ENCODE measurements at places on chromosomes 2 and 18.

GRCh38 chr2:71962911-71963694, 184.6 kb downstream of the CYP26B1 start:
- no peak for DNase-seq

DNA sequence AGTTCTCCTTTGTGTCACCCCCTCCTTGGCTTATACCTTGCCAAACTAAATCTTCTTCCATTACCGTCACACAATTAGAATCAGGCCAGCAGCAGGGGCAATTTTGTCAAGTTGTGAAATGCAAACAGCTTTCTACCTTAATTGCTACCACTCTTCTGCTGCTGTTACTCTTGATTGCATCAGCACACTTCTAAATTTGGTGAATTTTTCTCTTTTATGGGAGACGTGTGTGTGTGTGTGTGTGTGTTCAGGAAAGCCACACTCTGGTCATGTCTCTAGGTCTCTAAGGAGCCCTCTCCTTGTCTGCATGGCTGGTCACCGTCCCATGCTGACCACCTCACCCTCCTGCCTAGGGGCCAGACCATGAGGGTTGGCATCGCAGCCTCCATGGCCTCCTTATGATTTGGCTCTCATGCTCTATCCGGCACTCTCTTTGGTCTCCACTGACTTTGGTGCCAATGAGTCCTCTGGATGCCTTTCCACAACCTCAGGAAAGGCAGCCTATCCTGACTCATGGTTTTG, 87.7 kb downstream of the GATA6 start:
- DNase-seq = no peak

- no peak for DNase-seq
Observed at GRCh38 chr18:48904091-48904490, 46.7 kb downstream of the SMAD7 start.

DNA sequence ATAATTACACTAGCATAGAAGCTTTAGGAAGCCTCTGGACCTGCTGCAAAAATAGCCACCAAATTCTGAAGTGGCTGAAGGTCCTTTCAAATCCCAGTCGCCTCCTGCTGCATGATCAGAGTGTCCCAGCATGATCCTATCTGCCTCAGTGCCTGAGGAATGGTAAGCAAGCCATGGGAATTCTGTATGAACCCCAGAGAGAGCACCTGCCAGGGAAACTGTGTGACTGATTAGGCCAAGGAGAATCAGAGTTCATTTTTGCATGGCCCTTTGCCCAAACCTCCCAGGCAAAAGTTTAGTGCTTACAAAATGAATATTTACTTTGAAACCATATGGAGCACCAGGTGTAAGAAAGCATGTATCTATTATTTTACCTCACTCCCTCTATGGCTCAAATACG, 221.4 kb downstream of the ARL4C start:
- DNase-seq = no peak

DNA sequence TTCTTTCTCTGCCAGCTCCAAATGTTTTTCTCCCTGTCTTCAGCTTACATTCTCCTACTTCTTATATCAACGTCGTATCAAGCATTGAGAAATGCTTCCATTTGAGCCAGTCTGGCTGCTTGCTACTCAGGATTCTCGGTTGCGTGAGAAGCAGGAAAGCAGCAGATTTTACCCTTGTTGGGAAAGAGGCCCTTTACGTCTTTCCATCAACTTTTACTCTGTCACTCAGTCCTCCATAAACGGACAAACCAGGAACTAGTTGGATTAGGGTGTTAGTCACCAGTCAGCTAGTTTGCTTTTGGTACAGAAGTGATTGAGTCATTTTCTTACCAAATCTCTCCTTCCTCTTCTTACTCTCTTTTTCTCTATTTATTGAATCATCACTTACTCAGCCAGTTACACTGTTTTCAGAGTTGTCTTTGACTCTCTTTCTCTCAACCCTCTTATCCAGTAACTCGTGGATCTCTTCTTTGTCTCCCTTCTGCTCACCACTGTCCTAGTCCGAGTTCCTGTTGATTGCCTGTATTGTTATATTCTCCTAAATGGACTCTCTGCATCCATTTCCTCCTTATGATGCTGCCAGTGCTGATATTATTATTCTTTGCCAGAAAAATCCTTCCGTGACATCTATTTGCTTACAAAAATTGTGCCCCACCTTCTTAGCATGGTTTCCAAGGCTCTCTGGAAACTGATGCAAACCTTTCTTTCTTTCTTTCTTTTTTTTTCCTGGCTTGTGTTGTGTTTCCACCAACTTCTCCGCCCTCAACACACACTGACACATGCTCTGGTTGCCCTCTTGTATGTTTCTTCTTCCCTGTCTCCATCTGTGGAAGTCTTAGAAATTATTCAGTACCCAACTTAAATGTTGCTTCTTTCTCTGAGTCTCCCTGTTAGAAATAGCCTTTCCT, 61.5 kb downstream of the VRK2 start:
- no peak for DNase-seq

- no peak for DNase-seq
Observed at GRCh38 chr2:206521115-206521514, 77.8 kb downstream of the ADAM23 start.

DNA sequence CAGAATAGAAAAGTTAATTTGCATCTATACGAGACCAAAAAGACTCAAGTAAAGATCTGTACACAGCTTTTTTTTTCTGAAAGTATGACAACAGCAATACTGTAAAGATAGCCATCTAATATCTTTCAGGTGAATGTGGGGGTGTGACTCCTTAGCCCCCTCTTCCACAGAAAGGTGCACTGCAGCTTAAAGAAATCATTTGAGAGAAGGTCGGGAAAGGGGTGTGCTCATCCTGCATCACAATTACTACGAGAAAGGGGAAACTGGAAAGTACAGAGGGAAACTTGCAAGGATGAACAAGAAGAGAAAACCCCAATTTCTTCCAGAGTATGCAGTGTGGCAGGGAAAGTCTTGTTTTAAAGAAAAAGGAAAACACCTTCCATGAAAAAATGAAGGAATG, 255.6 kb downstream of the CCDC178 start:
- DNase-seq = no peak

DNA sequence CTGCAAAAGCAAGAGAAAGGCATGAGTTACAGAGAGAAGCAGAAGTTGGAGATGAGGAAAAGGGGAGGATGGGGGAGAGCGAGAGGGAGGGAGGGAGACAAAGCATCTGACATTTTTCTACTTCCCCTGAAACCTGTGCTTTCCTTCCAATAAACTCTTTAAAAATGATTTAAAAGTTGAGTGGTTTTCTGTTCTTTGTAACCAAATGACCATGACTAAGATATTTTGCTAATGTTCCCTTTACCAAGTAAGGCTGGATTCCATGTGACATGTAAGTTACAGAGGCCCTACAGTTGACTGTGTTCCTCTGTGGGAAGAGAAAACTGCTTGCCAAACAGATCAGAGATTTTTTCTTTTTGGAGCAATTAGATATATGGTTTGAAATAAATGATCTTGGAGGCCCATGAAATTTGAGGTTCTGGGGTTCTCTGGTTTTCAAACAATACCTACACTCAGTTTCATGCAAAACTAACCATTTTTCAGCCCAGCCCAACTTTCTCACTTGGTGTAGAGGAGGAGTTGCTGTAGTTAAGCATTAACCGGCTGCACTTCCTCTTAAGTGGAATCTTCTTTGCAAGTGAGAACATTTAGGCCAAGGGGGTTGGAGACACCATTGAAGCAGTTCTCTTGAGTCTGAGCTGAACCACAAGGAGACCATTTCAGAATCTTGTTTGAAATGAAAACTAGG, 34.5 kb downstream of the INSIG2 start:
- peak; percentile 65 for DNase-seq

DNA sequence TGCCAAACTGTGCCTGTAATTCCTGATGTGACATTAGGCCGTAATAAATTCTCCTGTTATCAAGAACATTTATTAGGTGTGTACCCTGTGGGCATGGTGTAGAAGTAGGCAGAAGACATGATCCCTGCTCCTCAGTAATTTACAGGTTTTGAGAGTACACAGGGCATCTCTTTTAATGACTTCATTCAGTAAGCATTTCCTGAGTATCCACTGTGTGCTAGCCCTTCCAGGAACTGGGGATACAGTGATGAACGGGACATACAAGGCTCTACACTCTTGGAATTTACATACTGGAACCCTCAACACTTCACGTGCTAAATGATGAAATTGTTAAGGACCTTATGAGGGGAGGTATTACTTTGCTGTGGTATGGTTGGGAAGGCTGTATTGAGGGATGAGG, 30.2 kb downstream of the DIS3L2 start:
- no peak for DNase-seq

- DNase-seq = no peak
Observed at GRCh38 chr2:72827487-72827886, 1.7 kb upstream of the EXOC6B start.

DNA sequence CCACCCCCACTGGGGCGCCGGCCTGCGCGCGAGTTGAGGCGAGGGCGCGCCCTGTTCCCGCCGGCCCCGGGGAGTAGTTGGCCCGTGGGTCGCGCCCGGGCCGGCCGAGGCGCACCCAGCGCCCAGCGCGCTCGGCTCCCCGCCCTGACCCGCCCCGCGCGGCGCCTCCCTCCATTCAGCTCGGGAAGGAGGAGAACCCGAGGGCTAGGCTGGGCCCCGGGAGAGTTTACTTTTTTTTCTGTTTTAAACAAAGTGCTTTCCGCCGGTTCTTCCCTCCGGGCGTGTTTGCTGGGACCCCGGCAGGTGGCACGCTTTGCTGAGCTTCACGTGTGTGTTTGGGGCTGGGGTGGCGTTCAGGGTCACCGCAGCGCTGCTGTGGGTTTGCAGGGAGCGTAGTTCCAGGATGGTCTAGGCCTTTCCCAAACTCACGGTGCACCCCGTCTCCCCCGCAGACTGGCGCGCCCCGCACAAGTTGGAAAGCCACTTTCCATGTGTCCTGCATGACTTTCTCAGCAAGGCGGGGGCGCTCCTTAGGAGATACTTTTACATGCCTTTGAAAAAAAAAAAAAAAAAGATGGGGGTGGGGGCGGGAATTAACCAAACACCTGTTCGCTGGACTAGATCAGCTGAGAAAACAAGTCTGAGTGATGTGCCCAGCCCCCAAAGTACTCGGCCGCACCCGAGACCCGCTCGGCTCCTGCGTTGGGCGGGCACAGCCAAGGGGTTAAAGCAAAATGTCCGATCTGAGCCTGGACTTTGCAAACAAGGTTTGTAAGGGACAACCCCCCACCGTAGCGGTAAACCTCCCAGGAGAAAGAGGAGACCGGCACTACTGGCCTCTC, 825 bp downstream of the ITGA6 start:
- no peak for DNase-seq

DNA sequence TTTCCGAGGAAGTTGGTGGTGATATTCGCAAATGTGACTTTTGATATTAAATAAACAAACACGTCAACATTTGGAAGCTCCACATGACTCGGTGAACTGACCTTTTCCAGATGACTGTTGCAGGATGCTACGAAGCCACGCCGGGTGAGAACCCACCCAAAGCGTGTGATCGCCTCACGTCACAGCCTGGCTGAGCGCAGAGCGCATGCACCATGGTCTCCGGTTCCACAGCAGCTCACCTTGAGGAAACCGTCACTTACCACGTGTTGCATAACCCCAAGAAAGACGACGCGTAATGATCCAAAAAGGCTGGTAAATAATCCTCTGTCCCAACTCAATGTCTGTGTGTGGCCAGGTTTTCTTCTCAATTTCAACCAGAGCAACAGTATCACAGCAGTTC, 64.5 kb upstream of the CTDP1 start:
- no peak for DNase-seq

- DNase-seq = no peak
Observed at GRCh38 chr2:202129841-202130240, 56.8 kb downstream of the KIAA2012 start.

GRCh38 chr2:120662046-120662445, 73.6 kb upstream of the GLI2 start:
- no peak for DNase-seq

DNA sequence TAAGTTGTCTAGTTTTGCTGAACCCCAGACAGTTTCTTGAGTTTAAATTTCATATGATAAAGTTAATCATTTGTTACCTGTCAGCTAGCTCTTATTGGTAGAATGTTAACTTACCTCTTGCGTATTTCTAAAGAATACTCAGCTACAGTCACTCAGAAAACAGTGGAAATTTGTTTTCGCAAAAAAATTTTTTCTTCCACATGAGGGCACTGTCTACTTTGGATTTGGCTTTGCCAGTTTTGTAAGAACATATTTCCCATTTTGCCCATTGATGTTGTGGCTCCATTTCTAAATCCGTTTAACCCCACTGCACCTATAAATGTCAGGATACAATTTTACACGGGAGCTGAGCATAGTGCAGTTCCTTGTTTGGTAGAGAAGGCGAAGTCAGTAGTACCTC, 19.1 kb upstream of the GCFC2 start:
- no peak for DNase-seq

- DNase-seq = no peak
Observed at GRCh38 chr2:102179061-102179460, 7.8 kb upstream of the IL1RL2 start.

- DNase-seq = no peak
Observed at GRCh38 chr2:240581811-240582210, 4.7 kb upstream of the CAPN10 start.

GRCh38 chr2:64352292-64352691, 101.7 kb upstream of the LGALSL start:
- DNase-seq = no peak

DNA sequence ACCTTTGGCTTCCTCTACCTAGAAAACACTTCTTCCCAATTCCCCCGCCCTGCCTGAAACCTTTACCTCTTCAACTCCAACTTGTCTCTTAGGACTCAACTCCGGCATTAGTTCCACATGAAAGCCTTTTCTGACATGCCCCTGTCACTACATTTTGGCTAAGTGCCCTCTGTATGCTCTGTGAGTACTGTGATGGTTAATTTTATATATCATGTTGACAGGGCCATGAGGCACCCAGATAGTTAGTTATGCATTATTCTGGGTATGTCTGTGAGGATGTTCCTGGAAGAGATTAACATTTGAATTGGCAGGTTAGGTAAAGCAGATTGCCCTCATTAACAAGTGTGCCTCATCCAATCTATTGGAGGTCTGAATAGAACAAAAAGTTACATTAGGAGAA, 75.6 kb upstream of the NCKAP5 start:
- DNase-seq = no peak

- no peak for DNase-seq
Observed at GRCh38 chr2:27407798-27408491, 1.4 kb downstream of the PPM1G start.

DNA sequence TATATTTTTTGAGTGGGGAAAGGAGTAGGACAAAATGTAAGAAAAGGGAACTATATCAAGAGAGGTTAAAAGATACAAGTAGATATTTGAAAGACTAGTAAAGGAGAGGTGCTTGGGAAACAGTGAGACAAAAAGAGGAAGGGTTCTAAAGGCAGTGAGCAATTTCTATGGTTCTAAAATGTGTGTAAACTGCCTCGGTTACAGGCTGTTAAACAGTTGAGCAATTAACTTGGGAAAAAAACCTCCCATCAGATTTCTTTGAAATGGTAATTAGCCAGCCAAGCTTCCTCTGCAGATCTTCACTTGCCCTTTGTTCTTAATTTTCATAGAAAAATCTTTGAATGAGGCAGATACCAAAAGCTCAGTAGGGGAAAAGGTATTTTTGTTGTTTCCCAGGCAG, 238.7 kb upstream of the KCNH7 start:
- no peak for DNase-seq

DNA sequence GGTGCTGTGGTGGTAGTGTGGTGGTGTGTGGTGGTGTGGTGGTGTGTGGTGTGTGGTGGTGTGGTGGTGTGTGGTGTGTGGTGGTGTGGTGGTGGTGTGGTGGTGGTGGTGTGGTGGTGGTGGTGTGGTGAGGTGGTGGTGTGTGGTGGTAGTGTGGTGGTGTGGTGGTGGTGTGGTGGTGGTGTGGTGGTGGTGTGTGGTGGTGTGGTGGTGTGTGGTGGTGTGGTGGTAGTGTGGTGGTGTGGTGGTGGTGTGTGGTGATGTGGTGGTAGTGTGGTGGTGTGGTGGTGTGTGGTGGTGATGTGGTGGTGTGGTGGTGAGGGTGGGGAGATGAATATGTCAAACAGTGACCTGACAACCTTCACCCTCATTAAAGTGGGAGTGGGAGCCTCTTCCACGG, 55.6 kb upstream of the DLGAP1 start:
- peak; percentile 27 for DNase-seq
